Stimulated activated CD8-positive, alpha-beta memory T cell treated with anti-CD3 and anti-CD28 coated beads, Interleukin-4, amount 100 ng/mL, for 4 hours (primary cell): ENCODE measurements at places on chromosomes 11 and 22.

- DNase-seq: no peak
Observed at GRCh38 chr11:114562166-114562916, 2.7 kb upstream of the NXPE1 start.

- DNase-seq: no peak
Observed at GRCh38 chr11:67604815-67605214, 1.9 kb upstream of the NDUFV1 start.

- DNase-seq: no peak
Observed at GRCh38 chr22:46209262-46209661, 40.8 kb downstream of the CDPF1 start.

- DNase-seq: no peak
Observed at GRCh38 chr22:19853058-19853878, 1.4 kb downstream of the GNB1L start.

DNA sequence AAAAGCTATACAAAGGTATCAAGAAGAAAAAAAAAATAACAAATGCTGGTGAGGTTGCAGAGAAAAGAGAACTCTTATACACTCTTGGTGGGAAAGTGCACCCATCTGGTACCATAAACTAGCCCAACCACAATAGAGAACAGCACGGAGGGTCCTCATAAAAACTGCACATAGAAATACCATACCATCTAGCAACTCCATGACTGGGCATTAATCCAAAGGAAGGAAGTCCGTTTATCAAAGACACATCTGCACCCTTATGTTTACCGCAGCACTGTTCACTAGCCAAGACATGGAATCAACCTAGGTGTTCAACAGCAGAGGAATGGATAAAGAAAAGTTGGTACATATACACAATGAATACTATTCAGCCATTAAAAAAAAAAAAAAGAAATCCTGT is 10.8 kb upstream of the CLDN5 start:
- no peak for DNase-seq
